ENCODE measurements at places on chromosomes 3 and 15.
A peak's percentile ranks its signal among the peaks of the same experiment; 100 is the strongest.

DNA sequence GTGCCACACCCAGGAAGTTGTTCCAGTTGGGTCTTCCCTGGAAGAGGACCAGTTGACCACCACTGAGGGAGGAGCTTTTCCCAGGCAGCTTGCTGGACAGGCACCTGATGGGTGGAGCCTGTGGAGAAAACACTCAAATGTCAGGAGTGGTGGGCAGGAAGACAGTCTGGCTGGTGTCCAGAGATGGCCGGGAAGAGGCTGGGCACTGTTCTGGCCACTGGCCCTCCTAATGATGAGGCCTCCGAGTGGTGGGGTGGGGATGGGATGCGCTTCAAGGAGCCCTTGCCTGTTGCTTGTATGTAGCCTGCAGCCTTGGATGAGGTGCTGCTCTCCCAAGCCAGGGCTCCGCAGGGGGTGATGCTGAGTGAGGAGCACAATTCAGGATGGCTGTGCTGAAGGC lies 12.3 kb downstream of the PLEKHO2 start:
- no peak for DNase-seq

- no peak for DNase-seq
Observed at GRCh38 chr3:165204445-165204844, 8.3 kb upstream of the SLITRK3 start.

DNA sequence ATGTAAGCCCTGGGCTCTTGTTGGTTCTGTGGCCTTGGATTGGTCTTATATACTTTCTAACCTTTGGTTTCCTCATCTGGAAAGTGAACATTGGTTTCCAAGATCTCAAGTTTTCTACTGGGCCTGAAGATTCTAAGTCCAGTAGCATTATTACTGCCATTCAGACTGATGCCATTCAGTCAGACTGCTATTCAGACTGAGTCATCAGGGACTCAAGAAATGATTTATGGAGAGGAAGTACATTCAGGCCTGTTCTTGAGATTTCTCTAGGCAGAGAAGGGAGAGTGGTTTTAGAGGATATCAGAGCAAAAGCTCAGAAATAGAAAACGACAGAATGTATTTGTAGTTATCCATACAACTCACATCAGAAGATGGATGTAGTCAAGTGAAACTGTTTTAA lies 557.2 kb downstream of the NR2F2 start:
- peak; percentile 41 for DNase-seq

DNA sequence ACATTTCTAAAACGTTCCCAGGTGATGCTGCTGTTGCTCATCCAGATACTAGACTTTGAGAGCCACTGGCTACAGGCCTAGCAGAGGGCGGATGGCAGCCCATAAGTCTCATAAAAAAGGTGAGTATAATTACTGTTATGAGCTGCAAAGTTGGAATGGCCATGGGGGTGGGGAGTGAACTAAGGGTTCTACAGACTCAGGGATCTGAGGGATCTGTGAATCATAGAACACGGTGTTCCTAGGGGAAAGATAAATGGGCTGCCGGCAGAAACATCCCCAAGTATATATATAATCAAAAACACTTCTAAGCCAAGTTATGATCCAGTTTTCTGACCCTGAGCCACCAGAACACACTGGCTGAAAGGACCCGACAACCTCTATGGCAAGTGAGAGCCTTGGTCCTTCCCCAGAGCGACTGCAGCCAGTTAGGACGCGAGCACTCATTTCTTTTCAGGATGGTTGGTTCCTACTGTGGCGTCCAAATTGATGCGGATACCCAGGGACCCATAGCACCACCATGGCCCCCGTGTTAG lies 7.9 kb upstream of the SYNM start:
- DNase-seq, result no peak

DNA sequence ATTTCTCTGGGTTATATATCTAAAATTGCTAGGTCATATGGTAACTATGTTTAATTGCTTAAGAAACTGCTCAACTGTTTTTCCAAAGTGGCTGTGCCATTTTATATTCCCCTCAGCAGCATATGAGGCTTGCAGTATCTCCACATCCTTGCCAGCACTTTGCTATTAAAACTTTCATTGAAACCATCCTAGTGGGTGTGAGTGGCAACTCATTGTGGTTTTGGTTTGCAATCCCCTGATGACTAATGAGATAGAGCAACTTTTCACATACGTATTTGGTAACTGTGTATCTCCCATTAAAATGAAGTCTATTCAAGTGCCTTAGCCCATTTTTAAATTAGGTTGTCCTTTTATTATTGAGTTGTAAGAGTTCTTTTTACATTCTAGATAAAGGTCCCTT lies 17.3 kb downstream of the KPNA1 start:
- peak; percentile 63 for DNase-seq

Measured in HTR-8/SVneo (cell line).